Erythroblast (primary cell): ENCODE measurements at places on chromosomes 16 and 17.
A peak's percentile ranks its signal among the peaks of the same experiment; 100 is the strongest.

- peak; percentile 64 for DNase-seq
Measured at GRCh38 chr16:50742576-50743200, 802 bp downstream of the CYLD start.

- DNase-seq = no peak
Measured at GRCh38 chr17:17738901-17739300, 57.6 kb downstream of the RAI1 start.

DNA sequence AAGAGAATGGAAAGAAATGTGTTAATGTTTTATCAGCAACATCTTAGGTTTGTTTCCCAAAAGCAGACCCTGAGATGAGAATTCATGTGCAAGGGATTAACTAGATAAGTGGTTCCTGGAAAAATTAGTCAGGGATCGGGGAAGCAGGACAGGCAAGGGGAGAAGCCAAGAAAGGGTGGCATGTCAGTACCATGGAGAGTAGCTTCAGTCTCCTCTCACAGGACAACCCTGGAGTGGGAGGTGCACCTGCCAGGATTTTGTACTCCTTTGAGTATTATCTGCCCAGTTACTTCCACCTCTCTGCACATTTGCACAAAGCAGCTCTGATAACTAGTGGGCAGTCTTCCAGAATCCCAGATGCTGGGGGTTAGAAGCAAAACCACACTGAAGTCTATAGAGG, 117.0 kb downstream of the RGS9 start:
- DNase-seq = no peak

DNA sequence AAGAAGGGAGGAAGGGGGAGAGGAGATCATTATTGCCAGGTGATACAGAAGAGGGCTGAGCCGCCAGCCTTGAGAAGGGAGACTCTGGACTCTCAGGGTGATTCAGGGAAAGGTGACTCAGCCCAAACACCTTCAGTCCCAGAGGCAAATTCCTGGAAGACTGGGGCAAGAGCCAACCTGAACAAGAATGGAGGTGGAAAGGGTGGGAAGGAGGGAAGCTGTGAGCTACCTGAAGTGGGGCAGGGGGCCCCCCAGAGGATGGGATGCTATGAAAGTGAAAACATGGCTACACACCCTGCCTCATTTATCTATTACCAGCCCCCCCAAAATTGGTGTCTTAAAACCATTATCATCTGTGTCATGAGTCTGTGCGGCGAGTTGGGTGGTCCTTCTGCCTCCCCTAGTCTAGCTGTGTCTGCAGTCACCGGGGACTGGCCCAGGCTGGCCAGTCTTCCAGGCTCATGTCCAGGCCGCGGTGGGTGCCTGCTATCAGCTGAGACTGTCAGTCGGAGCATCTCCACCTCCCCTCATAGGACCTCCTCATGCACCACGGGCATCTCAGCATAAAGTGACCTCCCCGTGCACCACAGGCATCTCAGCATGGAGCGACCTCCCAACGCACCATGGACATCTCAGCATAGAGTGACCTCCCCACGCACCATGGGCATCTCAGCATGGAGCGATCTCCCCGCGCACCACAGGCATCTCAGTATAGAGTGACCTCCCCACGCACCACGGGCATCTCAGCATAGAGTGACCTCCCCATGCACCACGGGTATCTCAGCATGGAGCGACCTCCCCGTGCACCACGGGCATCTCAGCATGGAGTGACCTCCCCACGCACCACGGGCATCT, 3.2 kb upstream of the SLC47A2 start:
- DNase-seq = no peak

GRCh38 chr16:63458846-63459245, 1422.6 kb upstream of the CDH8 start:
- DNase-seq = no peak

DNA sequence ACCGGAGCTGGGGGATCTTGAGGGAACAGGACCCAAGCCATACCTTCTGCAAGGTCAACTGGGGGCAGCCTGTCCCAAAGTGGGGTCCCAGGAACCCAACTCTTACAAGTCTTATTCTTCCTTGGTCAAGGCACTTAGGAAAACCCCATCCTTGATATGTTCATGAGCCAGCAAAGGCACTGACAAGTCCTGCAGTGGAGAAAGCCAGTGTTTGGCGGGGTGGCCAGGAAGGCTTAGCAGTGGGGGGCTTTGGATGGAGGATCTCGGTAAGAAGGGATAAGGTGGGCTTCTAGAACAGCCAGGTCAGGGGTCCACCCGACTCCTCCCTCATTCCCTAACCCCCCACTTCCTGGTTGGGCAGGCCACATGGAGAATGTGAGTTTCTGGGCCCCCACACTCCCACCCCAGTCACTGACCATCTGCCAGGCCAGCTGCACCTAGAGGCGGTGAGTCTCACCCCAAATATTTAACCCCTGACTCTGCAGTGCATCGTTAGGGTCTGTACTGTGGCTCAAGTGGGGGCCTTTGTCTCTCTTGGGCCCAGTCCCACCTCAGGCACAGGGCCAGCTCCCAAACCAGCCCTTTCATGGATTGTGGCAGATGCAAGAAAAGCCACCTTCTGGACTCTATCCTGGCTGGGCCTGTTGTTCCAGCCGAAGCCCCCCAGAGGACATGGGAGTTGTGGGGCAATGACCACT, 22.3 kb downstream of the PPL start:
- DNase-seq = no peak

- DNase-seq = no peak
Measured at GRCh38 chr16:2692251-2692947, 10.1 kb downstream of the KCTD5 start.

DNA sequence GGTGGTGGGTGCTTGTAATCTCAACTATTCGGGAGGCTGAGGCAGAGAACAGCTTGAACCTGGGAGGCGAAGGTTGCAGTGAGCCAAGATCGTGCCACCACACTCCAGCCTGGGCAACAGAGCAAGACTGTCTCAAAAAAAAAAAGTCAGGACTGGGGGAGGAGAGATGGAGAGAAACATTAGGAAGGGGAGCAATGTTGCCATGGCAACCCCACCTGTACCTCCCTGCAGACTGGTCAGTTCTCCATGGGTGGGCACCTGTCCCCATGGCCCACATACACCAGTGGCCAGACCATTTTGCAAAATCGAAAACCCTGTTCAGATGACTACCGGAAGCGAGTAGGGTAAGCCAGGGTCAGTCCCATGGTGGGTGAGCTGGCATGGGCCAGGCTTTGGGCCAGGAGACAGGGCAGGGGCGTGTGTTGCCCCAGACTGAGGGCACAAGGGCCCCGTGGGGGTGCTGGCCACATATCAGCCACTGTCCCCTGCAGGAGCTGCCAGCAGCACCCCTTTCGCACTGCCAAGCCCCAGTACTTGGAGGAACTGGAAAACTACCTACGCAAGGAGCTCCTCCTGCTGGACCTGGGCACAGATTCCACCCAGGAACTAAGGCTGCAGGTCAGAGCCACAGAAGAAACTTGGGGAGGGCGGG, 14.0 kb downstream of the TSNAXIP1 start:
- DNase-seq = no peak

DNA sequence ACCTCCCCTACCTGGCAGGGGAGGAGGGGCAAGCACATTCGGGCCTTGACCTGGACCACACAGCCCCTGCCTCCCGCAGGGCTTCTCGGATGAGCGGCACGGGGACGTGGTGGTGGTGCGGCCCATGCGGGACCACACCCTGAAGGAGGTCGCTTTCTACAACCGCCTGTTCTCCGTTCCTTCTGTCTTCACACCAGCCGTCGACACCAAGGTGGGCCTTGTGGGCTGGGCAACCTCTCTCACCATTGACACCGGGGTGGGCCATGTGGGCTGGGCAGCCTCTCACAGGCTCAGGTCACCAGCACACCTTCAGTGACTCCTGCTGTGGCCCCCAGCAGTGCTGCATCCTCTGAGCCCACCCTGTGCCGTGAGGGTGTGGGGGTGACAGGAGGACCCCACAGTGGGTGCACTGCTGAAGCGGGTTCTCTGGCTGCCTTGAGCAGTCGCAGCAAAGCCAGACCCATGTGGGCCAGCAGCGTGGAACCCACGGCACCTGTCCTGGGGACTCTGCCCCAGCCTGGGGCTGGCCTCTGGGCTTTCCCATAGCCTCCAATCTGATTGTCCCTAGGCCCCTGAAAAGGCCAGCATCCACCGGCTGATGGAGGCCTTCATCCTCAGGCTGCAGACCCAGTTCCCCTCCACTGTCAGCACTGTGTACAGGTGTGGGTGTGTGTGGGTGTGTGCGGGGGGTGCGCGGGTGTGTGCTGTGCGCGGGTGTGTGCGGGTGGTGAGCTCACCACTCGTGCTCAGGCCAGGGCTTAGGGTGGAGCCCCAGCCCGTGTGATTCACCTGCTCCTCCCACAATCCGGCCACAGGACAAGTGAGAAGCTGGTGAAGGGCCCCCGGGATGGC, 7.5 kb downstream of the CTU2 start:
- no peak for DNase-seq

DNA sequence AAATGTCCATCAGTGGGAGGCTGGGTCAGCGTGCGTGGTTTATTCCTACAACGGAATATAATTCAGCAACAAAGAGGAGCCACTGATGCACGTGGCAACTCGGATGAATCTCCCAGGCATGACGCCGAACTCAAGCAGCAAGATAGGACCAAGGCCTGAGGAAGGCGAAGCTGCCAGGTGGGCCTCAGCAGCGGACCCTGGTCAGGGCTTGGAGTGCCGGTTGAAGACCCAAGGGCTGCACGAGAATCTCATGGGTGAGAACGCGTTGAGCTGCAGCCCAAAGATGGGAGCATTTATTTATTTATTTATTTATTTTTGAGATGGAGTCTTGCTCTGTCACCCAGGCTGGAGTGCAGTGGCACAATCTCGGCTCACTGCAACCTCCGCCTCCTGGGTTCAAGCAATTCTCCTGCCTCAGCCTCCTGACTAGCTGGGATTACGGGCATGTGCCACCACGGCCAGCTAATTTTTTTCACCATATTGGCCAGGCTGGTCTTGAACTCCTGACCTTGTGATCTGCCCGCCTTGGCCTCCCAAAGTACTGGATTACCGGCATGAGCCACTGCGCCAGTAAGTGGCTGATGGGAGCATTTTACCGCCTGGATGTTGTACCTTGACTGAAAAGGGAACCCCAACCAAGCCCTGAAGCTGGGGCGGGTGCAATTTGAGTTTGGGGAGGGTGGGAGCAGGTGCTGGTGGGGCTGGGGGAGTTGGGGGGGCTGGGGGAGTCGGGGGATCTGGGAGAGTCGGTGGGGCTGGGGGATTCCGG, 18.1 kb upstream of the BAHCC1 start:
- DNase-seq = no peak

- no peak for DNase-seq
Measured at GRCh38 chr17:76546556-76547182, 6.8 kb downstream of the PRCD start.

GRCh38 chr16:72847187-72848027, 200.5 kb downstream of the ZFHX3 start:
- peak; percentile 39 for DNase-seq

DNA sequence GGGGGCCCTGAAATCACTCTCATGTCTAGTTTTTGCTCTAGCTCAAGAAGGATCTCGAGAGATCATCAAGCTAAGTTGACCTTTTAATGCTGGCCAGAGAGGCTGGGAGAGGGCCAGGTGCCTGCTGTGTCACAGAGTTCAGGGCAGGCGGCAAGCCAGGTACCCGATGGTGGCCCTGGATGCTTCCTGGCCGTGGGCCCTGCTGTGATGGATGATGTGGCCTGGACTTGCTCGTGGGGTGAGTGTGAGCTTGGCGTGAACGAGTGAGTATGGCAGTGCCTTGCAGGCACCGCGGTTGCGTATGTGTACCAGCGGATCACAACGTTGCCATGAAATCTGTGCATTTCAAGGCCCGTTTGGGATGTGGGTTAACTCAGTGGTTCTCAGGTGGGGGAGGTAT, 7.4 kb downstream of the IRF8 start:
- DNase-seq = no peak

GRCh38 chr17:34620458-34620857, 41.1 kb downstream of the TMEM132E start:
- DNase-seq = no peak

DNA sequence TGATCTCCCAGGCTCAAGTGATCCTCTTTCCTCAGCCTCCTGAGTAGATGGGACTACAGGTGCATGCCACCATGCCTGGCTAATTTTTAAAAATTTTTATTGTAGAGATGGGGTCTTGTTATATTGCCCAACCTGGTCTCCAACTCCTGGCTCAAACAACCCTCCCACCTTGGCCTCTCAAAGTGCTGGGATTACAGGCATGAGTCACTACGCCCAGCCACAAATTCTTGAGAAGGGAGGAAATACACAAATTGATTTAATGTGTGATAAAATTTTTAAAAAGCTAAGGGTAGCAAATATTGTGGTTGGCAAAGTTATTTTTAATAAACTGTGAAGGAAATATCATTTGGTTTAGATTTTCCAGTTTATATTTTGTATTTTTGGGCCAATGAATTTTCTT, 9.6 kb downstream of the ITGAD start:
- DNase-seq = no peak

DNA sequence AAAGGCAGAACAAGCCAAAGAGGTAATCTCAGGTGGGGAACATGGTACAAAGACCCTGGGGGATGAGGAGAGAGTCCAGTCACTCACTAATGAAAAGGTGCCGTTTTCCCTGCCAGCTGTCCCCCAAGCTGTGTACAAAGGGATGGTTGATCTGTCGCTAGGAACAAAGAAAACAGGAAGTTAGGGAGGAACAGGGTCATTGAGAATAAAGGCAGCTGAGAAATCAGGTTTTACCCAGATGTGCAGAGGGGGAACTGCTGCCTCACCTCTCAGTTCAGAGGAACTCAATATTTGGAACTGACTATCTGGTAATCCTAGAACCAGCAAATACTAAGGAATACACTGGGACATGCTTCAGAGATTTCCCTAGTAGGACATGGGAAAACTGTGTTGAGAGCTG, 1.5 kb downstream of the RSKR start:
- DNase-seq = no peak

DNA sequence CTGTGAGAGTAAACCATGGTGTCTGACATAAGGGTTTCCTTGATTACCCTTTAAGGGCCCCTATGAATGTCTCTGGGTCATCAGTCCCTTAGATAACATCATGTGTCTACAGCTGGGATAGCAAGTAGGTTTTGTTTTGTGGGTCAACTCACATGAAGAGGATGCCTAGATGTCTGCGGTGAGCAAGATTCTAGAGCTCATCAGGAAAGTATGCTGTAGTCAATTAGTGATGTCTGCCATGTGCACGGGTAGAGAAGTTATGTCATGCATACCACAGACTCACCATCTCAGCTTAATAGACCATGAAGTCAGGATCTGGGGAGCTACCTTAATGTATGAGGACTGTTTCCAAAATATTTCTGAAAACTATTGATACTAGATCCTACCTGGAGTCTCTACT, 57.5 kb downstream of the CDH13 start:
- DNase-seq = no peak

DNA sequence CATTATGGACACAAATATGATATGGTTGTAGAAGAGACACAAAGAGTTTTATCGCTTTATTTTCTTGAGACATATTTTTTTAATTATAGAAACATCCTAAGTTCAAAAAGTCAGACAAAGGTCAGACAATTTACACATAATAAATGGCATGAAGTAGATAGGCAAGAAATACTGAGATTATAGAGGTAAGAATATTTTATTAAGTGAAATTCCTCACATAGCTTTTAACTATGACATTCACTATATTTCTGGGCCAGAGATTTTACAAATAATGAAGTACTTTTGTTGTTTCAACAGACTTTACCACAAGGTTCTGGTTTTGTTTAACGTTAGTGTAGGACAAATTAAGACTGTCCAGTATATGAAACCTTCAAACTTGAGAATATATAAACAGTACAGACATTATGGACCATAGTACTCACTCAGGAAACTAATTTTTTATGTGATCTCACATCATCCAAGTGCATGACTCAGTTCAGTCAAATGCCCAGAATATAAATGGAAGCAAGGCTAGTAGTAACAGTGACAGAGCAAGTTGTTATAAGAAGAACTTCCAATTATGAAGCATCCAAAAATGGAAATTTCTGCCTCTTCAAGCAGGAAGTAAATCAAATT, 394.8 kb downstream of the KCNJ2 start:
- no peak for DNase-seq
